ENCODE measurements at places on chromosomes 6 and 20. TPM values are rescaled to one million over a fixed set of nuclear protein-coding genes. Genes with fewer than 3 reads are reported as not detected.

GRCh38 chr6:44734886-44735629 lies 347.6 kb downstream of the CDC5L start:
- DNase-seq, result no peak

DNA sequence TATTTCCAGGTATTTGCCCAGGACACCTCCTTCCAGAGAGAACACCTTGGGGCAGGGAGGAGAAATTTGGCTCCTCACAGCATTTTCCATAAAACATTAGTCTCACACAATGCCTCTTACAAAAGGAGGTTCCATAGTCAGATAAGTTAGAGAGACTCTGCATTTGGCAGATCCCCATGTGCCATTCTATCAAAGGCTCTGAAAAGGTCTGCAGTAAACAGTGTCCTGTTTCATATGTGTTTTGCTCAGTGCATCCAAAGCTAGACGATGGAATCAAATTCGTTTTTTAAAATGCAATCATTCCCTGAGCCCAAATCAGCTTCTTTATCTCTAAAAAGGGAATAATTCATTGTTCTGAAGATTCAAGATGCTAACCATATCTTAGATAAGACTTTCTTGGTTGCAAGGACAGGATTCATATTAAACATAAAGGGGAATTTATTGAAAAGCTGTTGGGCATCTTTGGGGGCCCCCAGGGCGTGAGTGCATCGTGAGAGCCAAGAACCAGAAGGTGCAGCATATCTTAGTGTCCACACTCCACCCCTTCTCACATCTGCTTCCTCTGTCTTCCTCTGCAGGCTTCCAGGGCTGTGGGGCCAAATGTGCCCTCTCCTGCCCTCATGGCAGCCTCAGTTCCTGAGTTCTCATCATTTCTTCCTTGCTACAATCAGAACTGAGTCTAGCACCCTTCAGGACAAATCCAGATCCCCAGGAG lies 41.4 kb upstream of the MLN start:
- DNase-seq, result no peak

- no peak for DNase-seq
Observed at GRCh38 chr20:62452475-62453095, 23.2 kb downstream of the GATA5 start.

DNA sequence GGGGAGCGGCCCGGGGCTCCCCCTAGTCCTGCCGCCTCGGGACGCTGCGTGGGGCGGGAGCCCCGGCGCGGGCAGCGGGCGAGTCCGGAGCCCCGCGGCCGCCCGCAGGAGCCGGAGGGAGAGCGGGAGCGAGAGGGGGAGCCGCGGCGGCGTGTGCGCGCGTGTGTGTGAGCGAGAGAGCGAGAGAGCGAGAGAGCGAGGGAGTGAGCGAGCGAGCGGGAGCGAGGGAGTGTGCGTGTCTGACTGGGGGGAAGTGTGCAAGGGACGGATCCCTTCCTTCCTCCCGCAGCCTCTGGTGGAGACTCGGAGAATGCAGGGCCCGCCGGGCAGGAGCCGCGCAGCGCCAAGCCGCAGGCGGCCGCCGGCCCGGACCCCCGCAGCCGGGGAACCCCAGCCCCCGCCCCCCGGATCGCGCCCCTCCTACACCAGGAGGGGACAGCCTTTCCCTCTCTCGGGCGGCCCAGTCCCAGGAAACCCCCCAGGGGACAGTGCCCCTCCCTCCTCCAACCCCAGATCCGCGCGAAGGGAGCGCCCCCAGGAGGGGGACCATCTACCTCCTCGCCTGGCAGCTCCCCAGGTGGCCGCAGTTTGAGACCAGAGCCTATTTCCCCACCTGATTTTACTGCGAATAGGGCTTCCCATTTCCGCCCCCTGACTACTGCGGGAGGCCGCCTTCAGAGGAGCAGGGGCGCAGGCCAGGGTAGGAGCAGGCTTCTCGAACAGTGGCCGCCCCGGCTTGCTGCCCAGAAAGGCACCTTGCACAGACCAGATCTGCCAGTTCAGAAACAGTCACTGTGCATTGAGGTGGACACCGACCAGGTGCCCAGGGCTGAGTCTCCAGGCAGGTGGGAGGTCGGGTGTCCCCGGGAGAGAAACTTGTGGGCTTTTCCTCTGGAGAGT lies at the start of gene CDH22:
Gene CDH22 (minus strand): TSS at position 241 of the 900 bp plus-strand sequence. CDS start 57,204 bp downstream, outside the sequence.
- no peak for DNase-seq

- no peak for DNase-seq
Observed at GRCh38 chr20:60224914-60225313, 266.7 kb downstream of the CDH26 start.

GRCh38 chr20:55888685-55889084 lies 116.6 kb downstream of the CBLN4 start:
- no peak for DNase-seq

Gene RAB44
- not detected for total RNA-seq

Gene PRR18
- not detected for total RNA-seq

Gene RCAN2
- total RNA-seq, result not detected

All from foreskin keratinocyte (primary cell).